OCI-M1 (cell line): ENCODE measurements at places on chromosomes 13 and 19.

- no peak for DNase-seq
These were observed 2.6 kb downstream of the TUBA3C start for GRCh38 chr13:19178901-19179593.

GRCh38 chr13:37109051-37109678 lies 3.7 kb upstream of the CSNK1A1L start:
- DNase-seq = peak; percentile 67

DNA sequence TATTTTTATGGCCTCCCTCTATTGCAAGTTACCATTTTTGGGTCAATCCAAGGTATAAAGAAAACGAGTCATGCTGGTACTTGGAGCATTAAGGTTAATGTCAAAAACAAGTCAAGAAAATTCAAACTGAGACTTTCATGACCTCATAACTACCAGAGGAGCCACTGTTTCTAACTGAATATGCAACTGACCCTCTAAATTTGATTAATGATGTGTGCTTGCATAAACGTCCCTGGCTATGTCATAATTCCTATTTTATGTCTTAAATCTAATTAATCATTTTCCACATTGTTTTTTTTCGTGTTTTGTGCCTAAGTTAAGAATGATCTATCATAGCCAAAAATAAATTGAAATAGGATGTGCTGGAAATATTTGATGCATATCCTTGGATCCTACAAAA lies 396.7 kb upstream of the GPC6 start:
- DNase-seq = no peak

DNA sequence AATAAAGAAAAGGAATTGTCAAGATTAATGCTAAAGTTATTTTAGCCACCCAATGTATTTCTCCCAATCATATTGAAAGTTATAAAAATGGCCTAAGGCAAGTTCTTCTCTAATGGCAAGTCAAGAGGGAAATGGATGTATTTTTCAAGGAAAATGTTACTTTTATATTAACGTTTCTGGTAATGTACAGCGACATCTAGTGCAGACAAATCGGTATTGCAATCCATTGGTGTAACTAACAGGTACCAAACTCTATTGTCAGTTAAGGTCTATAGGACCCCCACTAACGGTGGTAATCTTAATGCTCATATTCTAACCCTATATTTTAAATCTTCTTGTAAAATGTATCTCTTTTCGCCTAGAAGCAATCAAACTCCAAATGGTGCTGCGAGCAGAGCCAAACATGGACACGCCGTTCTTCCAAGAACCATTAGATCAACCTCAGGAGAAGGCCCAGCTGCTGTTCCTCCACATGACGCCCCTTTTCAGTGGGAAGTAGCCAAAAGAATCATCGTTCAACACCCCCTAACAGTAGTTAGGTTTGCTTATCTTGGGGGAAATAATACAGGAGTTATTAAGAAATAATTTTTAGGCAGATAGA lies 98.5 kb upstream of the PABPC3 start:
- peak; percentile 51 for DNase-seq

GRCh38 chr13:98524793-98525192 lies 52.1 kb downstream of the STK24 start:
- DNase-seq = no peak

GRCh38 chr13:58579468-58579867 lies 947.9 kb downstream of the PCDH17 start:
- no peak for DNase-seq

DNA sequence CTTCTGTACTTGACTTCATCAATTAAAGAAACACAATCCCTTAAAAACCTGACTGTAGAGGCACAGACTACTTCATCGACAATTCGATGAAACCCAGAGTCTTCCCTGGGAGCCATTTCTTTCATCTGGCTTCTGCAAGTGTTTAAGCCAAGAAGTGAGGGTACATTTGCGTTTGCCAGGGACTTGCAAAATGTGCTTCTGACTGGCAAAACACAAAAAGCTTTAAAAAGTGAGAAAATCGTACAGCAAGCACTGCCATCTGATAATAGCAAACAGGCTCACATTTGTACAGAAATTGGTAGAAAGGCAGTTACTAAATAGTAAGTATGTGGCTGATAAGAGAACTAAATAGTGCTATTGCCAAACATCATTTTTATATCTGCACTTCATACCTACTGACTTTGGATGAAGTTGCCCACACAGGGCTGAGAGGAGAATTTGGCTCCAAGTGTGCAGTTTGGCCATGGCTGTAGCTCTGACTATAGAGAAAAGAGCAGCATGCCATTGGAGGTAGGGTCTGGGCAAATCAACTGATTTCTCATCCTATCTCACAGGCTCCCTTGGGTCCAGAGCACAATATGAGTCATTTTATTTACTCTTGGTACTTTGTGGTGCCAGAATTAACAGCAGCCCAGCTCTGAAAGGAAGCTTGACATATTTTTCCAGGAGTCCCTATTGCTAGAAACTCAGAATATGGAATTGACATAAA lies 358.1 kb downstream of the OXGR1 start:
- DNase-seq = no peak

DNA sequence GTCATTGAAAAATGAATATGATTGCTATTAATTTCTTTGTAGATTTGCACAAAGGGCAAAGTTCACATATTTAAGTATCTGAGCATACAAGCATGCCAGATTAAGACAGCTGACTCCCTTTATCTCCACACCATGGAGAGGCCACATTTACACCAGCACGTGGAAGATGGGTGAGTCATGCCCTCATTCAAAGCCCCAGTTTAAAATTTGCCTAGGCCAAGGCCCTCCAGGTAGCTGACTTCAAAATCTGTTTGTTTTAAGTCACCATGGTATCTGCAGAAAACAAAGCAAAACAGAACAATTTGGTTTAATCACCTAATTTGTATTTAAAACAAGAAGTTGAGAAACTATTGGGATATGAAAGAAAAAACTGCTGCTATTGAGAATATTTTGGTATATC lies 109.2 kb downstream of the ESD start:
- peak; percentile 82 for DNase-seq

DNA sequence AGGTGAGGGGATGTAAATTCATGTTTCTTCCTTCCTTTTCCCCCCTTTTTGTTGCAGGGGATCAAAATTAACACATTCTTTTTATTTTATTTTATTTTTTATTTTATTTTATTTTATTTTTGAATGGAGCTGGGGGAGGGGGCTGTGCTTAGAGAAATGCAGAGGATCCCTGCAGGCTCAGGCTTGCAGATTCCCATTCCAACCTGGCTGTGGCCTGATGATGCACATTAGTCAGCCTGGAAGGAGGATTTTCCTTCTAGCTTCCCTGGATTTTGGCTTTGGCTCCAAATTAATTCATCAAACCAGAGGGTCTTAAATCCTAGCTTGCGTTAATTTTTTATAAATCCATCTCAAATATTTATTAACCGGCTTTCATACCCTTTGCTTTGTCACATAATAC lies 67.0 kb downstream of the FREM2 start:
- no peak for DNase-seq

DNA sequence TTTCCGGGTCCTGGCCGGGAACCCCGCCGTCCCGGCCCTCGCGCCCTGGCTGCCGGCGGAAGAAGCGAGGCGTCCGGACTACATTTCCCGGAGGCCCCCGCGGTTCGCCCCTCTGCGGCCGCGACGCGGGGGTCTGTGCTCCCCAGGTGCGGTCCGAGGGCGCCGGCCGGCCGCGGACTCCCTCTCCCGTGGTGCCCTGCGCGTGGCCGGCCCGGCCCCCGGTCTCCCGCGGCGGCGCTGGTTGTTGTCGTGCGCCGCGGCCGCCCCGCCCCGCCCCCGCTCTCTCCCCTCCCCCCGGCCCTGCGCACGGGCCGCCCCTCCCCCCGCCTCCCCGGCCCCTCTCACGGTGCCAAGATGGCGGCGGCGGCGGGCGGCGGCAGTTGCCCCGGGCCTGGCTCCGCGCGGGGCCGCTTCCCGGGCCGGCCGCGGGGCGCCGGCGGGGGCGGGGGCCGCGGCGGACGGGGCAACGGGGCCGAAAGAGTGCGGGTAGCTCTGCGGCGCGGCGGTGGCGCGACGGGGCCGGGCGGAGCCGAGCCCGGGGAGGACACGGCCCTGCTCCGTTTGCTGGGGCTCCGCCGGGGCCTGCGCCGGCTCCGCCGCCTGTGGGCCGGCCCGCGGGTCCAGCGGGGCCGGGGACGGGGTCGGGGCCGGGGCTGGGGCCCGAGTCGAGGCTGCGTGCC lies at the start of gene KMT2B:
KMT2B (plus strand) TSS at position 339 of the 680 bp plus-strand sequence; CDS start at position 355, 16 bp downstream.
- no peak for DNase-seq

GRCh38 chr13:79679334-79679733 lies 198.4 kb downstream of the NDFIP2 start:
- DNase-seq = peak; percentile 85

GRCh38 chr13:98613591-98613990 lies 36.7 kb upstream of the STK24 start:
- DNase-seq = no peak

DNA sequence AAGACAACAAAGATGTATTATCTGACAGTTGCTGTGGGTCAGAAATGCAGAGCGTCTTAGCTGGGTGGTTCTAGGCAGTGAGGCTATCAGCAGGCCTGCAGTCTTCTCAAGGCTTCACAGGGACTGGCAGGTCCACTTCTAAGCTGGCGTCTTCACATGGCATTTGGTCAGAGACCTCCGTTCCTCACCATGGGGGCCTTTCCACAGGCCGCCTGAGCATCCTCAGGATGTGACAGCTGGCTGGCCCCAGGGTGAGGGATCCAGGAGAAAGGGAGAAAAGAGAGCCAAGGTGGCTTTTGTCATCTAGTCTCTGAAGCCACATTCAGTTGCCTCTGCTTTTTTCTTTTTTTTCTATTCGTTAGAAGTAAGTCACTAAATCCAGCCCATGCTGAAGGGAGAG lies 50.3 kb downstream of the FGF14 start:
- DNase-seq = no peak

DNA sequence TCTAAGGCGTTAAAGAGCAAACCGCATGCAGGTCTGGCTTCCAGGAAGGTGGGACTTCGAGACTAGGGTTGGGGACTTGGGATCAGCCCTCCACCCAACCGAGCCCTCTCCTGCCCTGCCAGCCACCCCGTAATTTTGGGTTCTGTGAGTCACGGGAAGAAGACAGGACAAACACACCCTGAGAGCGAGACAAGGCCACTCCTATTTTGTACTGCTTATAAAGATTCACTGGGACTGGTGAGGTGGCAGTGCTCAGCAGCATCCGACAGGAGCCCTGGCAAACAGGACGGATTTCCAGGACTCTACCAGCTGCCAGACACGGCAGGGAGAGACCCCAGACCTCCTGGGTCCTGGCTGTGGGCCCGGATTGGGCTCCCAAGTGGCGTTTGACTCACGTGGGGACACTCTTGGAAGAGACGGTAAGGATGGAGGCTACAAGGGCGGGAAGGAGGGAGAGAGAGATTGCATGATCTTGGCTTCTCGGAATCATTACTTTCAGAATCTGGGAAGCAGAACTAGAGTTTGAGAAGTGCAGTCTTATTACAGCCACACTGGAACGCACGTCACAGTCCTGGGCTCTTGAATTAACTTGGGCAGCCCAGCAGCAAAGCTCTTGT lies at the start of gene C5AR2:
C5AR2 (plus strand) TSS at position 245 of the 617 bp plus-strand sequence. CDS start 8,625 bp downstream, outside the sequence.
- DNase-seq = no peak

DNA sequence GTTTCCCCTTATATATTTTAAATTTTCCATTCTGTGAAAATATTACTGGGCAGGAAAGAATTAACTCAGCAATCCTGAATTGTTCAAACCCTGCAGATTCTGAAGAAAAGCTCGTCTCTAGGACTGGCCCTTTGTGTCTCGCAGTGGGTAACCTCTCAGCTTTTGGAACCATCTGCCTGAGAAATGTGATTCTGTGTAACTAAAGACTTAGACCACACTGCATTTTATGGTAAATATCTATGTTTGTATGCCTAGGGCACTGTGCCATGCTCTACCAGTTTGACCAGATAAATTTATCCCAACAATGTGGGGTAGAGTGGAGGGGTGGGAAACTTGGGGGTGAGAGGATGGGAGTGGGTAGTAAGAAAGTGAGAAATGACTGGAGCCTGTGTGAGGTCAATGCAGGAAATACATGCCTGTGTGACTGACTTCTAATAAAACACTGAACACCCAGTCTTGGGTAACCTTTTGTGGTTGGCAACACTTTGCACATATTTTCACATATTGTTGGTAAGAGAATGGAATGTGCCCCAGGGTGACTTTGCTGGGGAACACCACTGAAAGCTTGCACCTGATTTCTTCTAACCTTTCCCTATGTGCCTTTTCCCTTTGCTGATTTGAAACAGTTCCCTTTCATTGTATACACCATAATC lies 1181.9 kb downstream of the OLFM4 start:
- DNase-seq = no peak

- peak; percentile 73 for DNase-seq
These were observed 16.8 kb upstream of the ADGRE2 start for GRCh38 chr19:14795078-14795721.

DNA sequence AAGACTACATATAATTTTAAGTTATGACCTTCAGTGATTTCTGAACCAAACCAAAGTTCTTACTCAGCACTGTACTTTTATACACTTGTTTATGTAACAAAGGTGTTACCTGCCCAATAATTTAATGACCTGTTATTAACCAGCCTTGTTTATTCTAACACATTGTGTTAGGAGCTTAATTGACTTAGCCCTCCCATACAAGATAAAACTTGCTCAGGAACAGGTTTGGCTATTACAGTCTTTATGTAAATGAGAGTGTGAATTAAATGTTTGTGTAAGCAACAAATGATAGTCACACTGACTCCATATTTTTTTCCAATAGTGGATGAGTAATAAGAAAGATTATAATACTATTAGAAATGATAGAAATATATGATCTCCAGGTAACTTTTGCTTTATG lies 51.8 kb upstream of the MYCBP2 start:
- DNase-seq = no peak

- DNase-seq = no peak
These were observed 1657.5 kb downstream of the SLITRK1 start for GRCh38 chr13:82224806-82225205.

GRCh38 chr19:13146763-13147563 lies 3.2 kb downstream of the STX10 start:
- DNase-seq = peak; percentile 68

DNA sequence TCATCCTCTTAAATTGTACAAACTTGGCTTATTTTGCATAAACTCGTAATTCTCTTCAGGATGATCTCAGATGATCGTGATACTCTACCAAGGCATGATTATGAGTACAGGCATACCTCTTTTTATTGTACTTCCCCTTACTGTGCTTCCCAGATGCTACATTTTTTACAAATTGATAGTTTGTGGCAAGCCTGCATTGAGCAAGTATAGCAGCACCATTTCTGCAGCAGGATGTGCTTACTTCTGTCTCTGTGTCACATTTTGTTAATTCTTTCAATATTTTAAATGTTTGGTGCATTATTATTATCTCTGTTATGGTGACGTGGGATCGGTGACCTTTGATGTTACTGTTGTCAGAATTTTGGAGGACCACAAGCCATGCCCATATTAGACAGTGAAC lies 752.3 kb downstream of the PCDH9 start:
- DNase-seq = no peak

- no peak for DNase-seq
These were observed 304.7 kb downstream of the ENOX1 start for GRCh38 chr13:43482026-43482425.

DNA sequence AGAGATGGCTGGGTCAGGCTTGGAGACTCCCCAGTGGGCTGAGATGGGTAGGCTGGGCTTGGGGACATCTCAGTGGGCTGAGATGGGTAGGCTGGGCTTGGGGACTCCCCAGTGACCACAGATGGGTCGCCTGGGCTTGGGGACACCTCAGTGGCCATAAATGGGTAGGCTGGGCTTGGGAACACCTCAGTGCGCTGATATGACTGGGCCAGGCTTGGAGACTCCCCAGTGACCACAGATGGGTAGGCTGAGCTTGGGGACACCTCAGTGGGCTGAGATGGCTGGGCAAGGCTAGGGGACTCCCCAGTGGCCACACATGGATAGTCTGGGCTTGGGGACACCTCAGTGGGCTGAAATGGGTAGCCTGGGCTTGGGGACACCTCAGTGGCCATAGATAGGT lies 12.8 kb downstream of the IQCN start:
- DNase-seq = no peak

GRCh38 chr13:31749929-31750328 lies 10.6 kb downstream of the RXFP2 start:
- no peak for DNase-seq
